ENCODE measurements at places on chromosomes 2 and 18.

DNA sequence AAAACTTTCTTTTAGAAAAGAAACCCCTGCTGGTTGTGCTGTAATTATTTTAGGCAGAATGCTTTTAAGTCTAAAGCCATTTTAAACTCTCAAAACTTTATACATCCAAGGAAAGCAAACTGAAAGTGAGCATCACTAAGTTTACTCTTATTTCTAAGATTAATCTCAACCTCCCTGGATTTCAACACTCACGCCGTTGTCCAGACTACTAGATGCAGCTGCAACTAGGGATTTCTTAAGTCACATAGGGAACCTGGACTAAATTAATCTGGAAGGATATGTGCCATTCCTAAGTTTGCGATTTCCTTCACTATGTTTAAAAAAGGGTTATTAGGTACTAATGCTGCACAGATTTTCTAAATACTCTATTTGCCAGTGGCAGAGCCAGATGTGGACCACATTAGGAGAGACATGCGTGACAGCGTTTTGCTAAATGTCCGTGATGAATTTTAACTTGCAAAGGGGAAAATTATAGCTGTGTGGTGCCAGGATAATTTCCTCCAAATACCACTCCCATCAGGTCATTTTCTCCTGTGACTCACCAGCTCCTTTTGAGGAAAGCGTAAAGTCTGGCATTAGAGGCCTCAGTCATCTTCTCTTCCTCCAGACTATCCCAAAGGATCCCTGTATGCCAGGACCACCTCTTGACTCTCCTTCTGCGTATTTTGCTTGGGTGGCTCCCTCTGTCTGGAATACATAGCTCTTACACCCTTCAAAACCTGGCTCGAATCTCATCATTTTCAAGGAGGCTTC, 143.7 kb downstream of the ATL2 start:
- no peak for DNase-seq

GRCh38 chr2:84862006-84862405, 18.9 kb downstream of the TRABD2A start:
- DNase-seq = no peak

- no peak for DNase-seq
Measured at GRCh38 chr2:222423632-222424275, 589 bp upstream of the SGPP2 start.

DNA sequence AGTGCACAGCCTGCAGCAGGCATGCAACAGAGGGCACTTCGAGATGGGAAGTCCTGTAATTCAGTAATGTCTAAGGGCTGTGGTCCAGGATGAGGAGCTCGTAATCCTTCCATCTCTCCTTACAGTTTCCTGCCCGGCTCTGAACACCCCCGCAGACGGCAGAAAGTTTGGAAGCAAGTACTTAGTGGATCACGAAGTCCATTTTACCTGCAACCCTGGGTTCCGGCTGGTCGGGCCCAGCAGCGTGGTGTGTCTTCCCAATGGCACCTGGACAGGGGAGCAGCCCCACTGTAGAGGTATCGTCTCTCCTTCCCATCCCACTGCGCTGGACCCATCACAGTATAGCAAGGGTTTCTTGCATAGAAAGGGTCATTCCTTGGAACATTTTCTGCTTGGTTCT, 26.7 kb downstream of the FBLN7 start:
- DNase-seq = no peak

DNA sequence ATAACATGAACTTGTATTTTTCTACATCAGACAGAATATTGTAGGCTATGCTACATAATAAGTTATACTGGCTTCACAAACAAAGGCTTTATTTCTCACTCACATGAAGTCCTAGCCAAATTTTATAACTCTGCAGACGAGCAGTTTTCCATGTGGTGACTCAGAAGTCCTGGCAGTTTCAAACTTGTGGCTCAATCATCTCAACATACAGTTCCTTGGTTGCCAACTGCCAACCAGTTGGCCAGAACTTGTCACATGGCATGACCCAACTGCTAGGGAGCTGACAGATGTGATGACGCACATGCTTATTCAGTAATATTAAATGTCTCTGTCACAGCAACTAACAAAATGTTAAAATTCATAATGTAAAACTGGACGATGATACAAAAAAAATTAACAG, 63.8 kb upstream of the ZC3H15 start:
- peak; percentile 88 for DNase-seq

GRCh38 chr2:10659898-10660568, 29.7 kb downstream of the NOL10 start:
- DNase-seq = no peak

DNA sequence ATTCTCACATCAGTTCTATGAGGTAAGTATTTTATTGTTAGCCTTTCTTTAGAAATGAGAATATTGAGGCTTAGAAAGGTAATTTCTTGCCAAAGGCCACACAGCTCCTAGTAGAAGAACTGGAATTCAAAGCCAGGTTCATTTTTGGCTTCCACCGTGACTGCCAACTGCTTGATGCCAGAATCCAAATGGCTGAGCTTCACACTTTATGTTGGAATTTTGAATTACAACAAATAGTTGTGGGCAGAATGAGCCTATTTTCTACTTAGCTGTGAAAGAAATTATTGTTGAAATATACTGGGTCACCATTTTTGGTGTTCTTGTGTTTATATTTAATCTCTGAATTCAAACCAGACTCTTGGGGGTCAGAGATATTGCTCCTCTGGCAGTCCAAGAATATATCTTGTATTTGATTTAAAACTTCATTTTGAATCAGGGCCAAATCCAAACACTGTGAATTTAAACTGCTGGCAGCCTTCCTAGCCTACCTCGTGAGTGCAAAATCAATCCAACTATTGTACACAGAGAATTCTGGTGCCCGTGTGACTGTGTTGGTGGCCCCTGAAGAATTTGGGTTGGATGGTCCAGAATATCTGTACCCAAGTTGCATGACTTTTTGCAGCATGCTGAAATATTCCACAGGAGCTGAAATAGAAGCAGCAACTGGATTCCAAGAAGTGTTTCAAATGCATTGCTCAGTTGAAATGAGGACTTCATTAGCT, 35.6 kb upstream of the LPIN1 start:
- peak; percentile 75 for DNase-seq

DNA sequence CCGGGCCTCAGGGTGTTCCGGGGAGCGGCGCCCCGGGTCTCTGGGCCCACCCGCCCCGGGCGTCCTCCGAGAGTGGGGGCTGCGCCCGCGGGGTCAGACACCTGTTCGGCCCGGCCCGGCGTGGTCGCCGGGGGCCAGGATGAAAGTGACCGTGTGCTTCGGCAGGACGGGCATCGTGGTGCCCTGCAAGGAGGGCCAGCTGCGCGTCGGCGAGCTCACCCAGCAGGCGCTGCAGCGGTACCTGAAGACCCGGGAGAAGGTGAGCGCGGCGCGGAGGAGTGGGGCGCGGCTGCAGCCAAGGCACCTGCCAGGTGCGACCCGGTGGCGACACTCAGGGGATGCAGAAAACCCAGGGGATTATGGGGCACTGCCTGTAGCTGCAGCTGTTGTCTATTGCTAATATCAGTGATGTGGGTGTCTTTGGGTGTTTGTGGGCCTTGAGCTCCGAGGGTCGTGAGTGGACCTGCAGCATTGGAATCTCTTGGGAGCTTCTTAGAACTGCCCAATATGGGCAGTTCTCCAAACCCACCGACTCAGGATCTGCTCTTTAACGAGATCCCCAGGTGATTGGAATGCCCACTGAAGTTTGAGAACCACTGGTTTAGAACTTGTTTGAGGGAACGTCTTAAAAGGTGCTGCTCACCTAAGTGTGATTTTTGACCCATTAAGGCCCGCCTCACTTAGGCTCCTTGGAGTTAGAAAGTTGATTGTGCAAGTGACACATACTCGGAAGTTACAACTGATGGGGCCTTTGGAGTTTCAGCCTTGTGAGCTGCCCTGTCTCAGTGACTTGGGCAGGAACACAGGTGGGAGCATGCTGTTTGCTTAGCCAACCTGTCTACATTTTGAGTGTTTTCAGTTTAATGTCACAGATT, 823 bp downstream of the PARD3B start:
- no peak for DNase-seq

DNA sequence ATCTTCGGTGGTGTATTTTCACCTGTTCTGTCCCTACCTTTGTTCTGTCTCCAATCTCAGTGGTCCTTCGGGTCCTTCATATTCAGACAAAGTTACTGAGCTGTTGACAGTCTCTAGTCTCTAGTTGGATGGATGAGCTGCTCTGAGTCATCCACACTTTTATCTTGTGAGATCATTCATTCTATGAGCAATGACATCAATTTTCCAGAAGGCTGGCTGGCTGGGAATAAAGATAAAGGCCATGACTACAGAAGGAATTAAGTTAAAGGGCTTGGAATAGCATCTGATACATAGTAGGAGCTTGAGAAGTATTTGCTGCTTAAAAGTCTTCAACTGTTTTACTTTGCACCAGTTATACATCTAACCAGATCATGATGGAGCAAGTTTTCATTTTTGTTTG, 43.1 kb upstream of the SLC39A10 start:
- no peak for DNase-seq

DNA sequence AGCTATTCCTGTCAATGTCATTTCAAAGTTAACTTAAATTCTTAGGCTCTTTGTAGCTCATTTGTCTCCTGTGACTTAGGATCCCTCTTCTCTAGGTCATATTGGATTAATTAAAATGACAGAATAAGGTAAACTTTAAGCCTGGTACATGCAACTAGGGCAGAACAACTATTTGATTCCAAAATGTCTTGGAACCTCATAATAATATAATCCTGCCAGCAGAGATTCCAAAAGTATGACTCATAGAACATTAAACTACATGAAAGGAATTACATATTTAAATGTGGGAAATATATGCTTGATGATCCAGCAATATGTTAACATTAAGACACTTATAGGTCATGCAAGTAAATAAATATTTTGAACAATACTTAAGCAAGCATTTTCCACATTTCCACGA, 63.3 kb downstream of the COL3A1 start:
- no peak for DNase-seq

DNA sequence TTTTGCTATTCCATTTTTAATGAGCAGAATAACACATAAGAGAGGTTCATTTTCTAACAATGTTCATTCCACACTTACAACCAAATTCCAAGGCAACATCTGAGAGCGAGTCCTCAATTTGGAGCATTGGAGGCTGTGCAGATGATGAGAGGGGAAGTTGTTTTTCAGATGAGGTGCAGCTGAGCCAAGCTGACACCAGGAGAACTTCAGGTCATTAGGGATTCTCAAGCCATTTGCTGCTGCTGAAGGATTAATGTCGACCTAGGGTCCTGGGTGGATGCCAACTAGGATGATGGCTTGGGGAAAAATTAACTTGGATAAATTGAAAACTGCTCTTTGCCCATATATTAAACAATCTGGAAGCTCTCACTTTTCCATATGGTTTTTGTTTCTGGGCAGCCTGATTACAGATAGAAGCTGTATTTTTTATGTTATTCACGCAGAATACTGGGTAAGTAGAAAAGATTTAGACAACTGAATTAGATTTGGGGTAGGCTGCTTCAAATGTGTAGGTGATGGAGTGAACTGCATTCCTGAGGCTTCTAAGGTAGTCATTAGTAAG, 206.4 kb upstream of the SLC39A10 start:
- no peak for DNase-seq

DNA sequence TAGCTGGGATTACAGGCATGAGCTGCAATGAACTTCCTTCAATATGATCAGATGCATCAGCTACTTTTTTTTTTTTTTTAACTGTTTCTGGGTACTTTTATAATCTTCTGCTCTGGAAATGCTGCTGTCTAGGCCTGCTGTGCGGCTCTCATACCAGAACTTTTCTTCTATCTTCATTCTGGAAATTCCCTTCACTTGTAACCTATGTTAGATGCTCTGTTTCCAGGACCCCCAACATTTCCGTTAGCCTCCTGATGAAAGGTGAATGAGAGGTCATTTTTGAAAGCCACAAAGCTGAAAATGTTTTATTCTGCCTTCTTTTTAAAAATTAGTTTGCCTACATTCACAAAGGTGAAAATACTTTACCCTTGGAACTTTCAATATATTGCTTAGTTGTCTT, 8.6 kb downstream of the AGFG1 start:
- no peak for DNase-seq

DNA sequence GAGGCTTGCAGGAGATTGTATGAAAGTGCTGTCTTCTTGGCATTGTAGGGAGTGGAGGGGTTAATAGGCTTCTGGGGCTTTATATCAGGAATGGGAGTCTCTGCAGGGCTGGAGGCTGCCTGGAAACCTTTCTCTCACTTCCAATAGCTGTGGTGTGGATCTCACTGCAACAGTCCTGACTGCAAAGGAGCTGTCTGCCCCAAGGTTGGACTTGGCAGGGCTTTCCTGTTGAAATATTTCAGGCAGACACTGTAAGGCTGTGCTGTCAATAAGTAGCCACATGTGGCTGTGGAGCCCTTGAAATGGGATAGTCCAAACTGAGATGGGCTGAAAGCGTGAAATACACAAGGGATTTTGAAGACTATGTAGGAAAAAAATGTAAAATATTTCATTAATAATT, 399.1 kb upstream of the SPRED2 start:
- no peak for DNase-seq

DNA sequence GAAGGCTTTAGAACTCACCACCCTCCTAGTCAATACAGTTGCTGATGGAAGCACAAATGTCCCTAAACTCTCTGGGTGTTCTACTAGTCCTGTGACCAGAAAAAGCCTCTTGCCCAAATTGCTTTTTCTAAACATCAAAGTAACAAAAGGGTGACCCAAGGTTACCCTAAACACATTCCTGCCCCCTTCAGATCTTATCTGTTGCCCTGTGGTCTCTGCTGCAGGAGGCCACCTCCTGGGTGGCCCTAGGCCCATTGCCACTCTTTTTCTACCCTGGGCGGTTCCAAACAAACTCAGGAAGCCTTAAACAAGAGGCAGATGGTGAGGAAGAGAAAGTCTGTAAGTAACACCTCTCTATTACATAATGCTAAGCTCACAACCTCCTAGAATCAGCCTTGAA, 3.3 kb downstream of the RNF152 start:
- no peak for DNase-seq

GRCh38 chr2:207765547-207765946, 4.2 kb downstream of the FZD5 start:
- no peak for DNase-seq

DNA sequence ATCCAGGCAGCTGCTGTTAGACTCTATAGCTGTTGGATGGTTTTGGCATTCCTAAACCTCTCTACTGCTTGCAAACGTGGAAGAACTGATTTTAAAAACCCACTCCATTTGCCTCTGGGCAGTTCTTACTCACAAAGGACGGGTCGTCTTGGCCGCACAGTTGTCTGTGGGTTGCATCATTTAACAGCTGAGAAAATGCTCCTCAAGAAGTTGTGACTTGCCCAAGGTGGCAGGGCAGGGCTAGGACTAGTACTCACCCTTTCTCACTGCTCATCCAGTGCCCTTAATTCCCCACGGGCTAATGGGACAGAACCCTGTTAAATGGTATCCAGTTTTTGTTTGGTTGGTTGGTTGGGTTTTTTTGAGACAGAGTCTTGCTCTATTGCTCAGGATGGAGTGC, 997 bp upstream of the DRC1 start:
- no peak for DNase-seq

DNA sequence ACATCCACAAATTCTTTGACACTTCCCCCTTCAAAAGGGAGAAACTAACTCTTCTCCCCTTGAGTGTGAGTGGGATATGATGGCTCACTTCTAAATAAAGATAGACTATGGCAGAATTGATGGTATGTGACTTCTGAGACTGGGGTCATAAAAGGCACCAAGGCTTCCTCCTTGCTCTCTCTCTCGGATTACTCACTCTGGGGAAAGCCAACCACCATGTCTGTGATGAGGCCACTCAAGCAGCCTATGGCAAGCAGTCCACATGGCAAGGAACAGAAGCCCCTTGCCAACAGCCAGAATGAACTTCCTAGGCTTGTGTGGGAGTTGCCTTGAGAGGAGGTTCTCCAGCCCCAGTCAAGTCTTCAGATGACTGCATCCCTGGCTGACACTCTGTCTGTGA, 43.6 kb downstream of the KIAA2012 start:
- DNase-seq = no peak

GRCh38 chr2:128777196-128778035, 458.7 kb upstream of the HS6ST1 start:
- DNase-seq = no peak

All from NCI-H446 (cell line).